CD4-positive, alpha-beta T cell treated with Interferon gamma for 1 hour (primary cell): ENCODE measurements at places on chromosomes 13 and 19.

DNA sequence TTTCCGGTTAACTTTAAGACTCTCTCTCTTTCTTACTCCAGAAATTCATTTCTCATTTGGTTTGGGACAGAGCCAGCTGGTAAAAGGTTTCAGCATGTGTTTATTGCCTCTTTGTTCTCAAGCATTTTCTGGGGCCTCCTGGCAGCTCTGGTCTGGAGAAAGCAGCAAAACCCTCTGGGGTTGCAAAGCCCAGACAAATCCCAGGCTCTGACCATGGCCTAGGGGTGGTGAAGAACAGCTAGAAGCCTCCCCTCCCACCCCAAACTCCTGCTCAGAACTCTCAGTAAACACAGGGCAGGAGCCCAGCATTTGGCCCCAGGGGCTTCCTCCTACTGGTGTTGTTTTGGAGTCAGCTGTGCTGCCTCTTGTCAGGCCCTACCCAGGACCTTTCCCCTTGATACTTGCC, 124.2 kb upstream of the SERP2 start:
- DNase-seq = no peak

- DNase-seq = no peak
Measured at GRCh38 chr19:48821633-48822032, 10.8 kb upstream of the BCAT2 start.

GRCh38 chr13:53201454-53202225, 173.0 kb downstream of the OLFM4 start:
- no peak for DNase-seq

- DNase-seq = no peak
Measured at GRCh38 chr13:42041684-42042035, 6.8 kb upstream of the DGKH start.

- DNase-seq = no peak
Measured at GRCh38 chr13:100532090-100532766, 56.4 kb downstream of the GGACT start.
